HL-60 (cell line): ENCODE measurements at places on chromosomes 11 and 22.

- DNase-seq: peak; percentile 25
These were observed 437.8 kb upstream of the CCDC90B start for GRCh38 chr11:83723999-83724398.

DNA sequence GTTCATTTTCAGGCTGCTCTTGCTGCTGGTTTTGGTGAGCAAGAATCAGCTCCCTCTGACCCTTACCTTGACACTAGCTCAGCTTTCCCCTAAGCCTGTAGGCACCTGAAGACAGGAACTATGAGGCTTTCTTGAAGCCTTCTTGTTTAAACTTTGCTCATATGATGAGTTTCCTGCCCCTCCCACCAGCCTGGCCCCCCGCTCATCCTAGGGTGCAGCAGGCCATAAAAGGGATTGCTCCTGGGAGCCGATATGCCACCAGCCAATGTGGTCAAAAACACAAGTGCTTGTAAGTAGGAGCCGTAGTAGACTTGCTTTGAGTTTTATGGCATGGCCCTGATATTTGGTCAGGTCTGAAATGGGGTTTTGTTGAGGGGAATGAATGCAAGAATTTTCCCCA, 164.7 kb downstream of the DSCAML1 start:
- no peak for DNase-seq

GRCh38 chr11:11636671-11637070, 14.9 kb upstream of the GALNT18 start:
- DNase-seq: no peak

DNA sequence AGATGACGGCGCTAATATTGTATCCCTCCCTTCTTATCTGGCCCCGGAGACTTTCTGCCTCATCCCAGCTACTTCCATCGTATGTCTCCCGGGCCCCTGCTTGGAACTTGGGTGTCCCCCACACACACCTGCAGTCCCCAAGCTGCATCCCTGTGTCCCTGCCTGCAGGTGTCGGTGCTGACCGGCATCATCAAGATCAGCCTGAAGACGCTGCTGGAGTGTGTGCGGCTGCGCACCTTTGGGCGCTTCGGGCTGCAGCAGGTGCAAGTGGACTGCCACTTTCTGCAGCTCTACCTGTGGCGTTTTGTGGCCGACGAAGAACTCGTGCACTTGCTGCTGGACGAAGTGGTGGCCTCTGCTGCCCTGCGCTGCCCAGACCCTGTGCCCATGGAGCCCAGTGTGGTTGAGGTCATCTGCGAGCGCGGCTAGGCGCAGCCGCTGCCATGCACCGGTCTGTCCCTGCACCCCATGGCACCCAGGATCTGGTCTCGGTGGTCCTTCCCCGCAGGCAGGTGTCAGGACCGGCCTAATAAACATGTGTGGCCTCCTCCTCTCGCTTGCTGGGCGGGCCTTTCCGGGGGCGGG, 421 bp upstream of the TM7SF2 start:
- DNase-seq: no peak

DNA sequence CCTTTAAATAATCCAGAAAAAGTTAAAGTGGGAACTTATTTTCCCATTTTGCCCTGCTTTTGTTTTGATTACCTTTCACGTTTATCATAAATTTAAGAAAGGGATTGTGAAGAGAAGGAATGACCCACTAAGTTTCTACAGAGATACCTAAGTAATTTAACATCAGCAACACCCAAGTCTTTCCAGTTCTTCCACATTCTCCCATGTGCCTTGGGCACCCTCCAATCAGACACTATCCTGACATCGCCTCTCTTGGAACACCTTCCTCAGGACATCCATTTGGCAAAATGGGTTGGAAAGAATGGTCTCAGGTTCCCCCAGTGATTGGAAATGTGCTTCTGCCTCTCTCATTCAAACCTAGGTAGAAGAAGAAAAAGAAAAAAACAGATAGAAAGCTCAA, 6.3 kb downstream of the BBOX1 start:
- DNase-seq: no peak

GRCh38 chr11:71067753-71068152, 184.6 kb downstream of the SHANK2 start:
- DNase-seq: no peak

- DNase-seq: peak; percentile 96
These were observed 24.1 kb upstream of the SUSD2 start for GRCh38 chr22:24156913-24157821.

GRCh38 chr11:69272831-69273485, 21.0 kb upstream of the MYEOV start:
- no peak for DNase-seq

DNA sequence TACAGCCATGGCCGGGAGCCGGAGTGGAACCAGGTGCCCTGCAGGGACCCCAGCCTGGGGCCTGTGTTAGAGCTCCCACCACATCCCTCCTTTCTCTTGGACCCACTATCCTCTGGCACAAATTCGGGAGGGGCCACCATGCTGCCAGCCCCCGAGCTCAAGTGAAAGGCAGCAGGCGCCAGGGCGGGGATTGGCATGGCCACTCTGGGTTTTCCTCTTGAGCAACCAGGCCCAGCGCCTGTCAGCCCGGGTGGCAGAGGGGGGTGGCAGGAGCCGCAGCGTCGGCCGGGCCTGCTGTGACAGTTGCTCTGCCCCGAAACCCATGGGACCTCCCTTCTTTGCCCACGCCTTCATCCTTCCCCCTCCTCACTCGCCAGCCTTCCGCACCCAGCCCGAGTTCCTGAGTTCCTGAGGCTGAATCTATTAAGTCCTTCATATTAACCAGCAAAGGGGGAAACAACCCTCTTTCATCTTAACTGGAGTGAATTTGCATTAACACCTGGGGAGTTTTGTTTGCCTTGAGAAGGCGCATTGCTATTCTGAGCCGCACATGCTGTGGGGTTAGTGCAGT, 16.8 kb upstream of the CABP7 start:
- DNase-seq: peak; percentile 14

DNA sequence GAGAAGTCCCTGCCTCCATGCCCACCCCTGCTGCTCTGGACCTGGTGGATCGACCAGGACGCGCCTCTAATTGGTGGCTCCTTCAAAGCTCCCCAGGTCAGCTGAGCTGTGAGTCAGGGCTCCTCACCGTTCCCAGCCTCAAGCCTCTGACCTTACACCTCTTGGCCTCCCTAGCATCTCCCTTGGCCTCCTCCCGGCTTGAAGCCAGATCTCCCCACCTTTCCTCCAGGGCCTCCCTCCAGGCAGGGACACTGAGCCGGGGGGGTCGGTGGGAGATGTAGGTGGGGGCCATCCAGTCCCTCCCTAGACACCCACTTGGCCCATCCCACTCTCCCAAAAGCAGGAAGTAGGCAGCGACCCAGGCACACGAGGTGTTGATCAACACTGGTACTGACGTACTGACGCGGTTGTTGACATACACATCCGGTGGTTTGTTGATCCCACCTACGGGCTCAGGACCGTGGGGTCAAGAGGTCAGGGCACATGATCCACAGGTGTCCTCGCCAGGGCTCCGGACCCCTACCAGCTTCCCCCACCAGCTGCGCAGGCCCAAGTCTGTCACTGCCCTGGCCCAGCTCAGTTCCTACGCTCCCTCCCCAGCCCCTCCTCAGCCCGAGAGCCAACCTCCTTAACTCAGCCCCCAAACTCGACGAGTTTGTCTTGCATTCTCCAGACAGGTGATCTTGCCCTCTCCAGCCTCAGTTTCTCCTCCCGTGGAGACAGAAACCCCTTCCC, 802 bp downstream of the ATG2A start:
- DNase-seq: no peak

- DNase-seq: no peak
These were observed 86.4 kb upstream of the MTNR1B start for GRCh38 chr11:92882828-92883611.

- no peak for DNase-seq
These were observed 65.9 kb upstream of the PICALM start for GRCh38 chr11:86134580-86135318.

DNA sequence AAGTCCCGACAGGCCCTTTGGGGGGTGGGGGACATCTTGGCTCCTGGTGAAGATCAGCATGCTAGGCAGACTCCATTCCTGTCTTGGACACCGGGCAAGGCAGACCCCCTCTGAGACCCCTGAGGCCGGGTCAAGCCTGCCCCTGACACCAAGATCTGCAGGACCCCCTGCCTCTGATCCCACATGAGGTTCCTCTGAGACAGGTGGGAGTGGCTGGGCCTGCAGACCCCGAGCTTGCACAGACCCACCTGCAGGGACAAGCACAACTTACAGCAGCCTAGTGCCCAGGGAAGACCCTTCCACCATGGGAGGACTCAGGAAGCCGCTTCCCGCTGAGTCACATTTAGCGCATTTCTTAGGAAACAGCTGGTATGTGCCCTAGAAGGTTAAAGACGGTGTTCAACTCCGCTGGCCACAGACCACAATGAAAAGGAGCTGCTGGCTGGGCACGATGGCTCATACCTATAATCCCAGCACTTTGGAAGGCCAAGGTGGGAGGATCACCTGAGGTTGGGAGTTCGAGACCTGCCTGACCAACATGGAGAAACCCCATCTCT, 15.5 kb downstream of the ARVCF start:
- no peak for DNase-seq

DNA sequence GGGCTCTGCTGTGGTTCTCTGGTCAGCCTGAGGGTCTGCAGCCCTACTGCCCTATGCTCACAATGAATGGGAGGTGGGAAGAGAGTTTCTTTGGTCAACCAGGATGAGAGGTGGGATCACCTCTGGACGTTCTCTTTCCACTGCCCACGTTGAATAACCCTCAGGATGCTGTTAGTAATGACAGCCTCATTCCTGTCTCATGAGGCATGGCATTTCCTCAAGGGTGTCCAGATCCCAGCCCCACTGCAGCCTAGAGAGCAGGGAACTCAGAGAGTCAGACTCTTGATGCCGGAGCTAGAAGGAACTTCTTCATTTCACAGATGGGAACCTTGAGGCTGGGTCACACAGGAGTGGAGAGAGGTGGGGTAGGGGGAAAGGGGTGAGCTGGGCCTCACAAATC, 196.0 kb downstream of the CEP164 start:
- DNase-seq: no peak

DNA sequence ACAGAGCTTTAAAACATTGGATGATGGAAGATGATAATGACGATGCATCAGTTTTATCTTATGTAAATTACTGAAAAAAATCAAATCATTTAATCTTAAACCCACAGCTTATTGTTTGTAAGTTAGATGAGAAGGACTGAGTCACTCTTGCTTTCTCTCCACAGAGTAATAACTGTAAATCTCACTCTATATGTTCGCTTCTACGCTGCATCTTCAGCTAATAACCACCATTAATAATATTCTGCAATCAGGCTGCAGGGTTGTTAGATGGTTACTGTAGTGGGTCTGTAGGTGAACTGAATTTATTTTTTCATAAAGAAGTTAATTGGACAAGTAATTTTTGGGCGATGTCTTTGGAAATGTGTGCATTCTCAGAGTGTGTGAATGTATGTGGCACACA, 260.0 kb downstream of the FAT3 start:
- no peak for DNase-seq

DNA sequence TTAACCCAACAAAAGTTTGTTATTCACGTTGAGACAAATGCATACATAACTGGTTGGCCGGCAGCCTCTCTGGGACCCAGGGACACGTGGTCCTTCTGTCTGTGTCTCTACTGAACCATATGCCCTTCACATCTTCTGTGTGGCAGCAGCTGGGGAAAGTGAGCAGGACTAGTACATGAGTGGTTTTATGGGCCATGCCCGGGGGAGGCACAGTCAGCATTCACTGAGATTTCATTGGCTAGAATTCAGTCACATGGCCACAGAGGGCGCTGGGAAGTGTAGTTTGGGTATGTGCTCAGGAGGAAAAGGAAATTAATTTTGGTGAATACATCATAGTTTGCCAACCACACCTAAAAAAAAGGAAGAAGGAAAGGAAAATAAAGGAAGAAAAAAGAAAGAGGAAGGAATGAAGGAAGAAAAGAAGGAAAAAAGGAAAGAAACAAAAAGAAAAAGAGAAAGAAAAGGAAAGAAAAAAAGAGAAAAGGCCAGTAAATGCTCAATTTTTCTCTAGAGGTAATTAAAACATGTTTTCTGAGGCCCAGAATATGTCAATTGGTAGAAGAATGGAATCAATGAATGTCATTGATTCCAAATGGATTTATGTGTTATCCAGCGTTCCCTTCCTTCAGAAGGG, 55.9 kb upstream of the KIRREL3 start:
- no peak for DNase-seq

- DNase-seq: no peak
These were observed 62.7 kb upstream of the BARX2 start for GRCh38 chr11:129312730-129313503.

GRCh38 chr11:8808226-8808585, 102.8 kb upstream of the AKIP1 start:
- no peak for DNase-seq

GRCh38 chr11:75289919-75290318, 49.3 kb downstream of the TPBGL start:
- DNase-seq: no peak
